Naive thymus-derived CD8-positive, alpha-beta T cell (primary cell): ENCODE measurements at places on chromosomes 4 and X. TPM values are rescaled to one million over a fixed set of nuclear protein-coding genes. Genes with fewer than 3 reads are reported as not detected.

MND1 gene
- not detected for total RNA-seq

GRCh38 chr4:25427871-25428270 lies 50.8 kb downstream of the ANAPC4 start:
- H3K4me1 ChIP-seq = no peaks in the 10 kb centered on the region
- no peaks in the 10 kb centered on the region for H3K27me3 ChIP-seq
- H3K36me3 ChIP-seq = no peaks in the 10 kb centered on the region
- DNase-seq = no peak
- no peak overlapping the region for H3K4me3 ChIP-seq
- H3K27ac ChIP-seq = no peak overlapping the region

DNA sequence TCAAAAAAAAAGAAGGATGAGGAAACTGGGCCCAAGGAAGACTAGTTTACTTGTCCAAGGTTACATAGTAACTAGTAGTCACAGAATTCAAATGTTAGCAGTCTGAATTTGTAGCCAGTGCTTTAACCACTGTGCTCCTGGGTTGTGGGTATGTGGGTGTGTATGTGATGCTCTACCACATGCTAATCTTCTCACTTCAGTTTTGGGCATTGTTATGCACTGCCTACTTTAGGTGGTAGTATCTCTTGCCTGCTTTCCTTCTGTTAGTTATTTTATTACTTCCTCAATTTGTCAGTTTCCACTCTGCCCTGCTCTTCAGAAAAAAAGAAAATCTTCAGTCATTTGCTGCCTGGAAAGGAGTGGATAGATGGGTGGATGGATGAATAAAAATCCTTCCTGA lies 219.2 kb downstream of the RPA4 start:
- no peaks in the 10 kb centered on the region for H3K27me3 ChIP-seq
- no peaks in the 10 kb centered on the region for H3K4me1 ChIP-seq
- H3K4me3 ChIP-seq = no peak overlapping the region
- no peak overlapping the region for H3K27ac ChIP-seq
- no peak for DNase-seq

- H3K4me1 ChIP-seq = no peaks in the 10 kb centered on the region
- no peak overlapping the region for H3K4me3 ChIP-seq
- no peaks in the 10 kb centered on the region for H3K36me3 ChIP-seq
- no peak overlapping the region for H3K27ac ChIP-seq
- DNase-seq = no peak
Observed at GRCh38 chr4:72938516-72938915, 131.0 kb downstream of the COX18 start.

SLC16A2 gene
- 0.44 TPM for total RNA-seq

TBC1D9 gene
- 4.1 TPM for total RNA-seq

GRCh38 chr4:67580577-67580976 lies 22.1 kb downstream of the STAP1 start:
- peak overlapping the region; percentile 23 for H3K27ac ChIP-seq
- peaks cover 61% of the 10 kb centered on the region for H3K4me1 ChIP-seq
- no peak overlapping the region for H3K4me3 ChIP-seq
- no peaks in the 10 kb centered on the region for H3K36me3 ChIP-seq

GRCh38 chrX:63128509-63128908 lies 222.6 kb downstream of the SPIN4 start:
- no peak overlapping the region for H3K4me3 ChIP-seq
- no peaks in the 10 kb centered on the region for H3K36me3 ChIP-seq
- no peak overlapping the region for H3K27ac ChIP-seq
- DNase-seq = no peak

DNA sequence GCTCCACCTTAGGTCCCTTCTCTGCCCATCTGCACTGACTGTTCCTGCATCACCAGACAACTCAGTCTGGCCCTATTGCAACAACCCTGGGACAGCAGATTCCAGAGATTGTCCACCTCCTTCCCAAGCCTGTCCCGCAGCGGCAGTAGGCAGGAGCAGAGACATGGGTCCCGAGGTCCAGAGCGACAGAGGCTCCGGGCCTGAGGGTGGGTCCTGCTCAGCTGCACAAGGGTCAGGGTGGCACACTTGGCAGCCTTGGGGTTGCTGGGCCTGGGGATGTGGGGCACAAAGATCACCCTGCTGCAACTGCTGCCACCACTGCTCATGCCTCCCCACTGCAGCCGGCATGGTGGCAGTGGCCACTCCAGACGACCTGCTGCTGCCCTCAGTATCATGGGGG lies 674.5 kb downstream of the SH3BGRL start:
- no peaks in the 10 kb centered on the region for H3K36me3 ChIP-seq
- H3K27me3 ChIP-seq = no peaks in the 10 kb centered on the region
- no peak overlapping the region for H3K4me3 ChIP-seq
- no peaks in the 10 kb centered on the region for H3K4me1 ChIP-seq
- H3K27ac ChIP-seq = no peak overlapping the region

DNA sequence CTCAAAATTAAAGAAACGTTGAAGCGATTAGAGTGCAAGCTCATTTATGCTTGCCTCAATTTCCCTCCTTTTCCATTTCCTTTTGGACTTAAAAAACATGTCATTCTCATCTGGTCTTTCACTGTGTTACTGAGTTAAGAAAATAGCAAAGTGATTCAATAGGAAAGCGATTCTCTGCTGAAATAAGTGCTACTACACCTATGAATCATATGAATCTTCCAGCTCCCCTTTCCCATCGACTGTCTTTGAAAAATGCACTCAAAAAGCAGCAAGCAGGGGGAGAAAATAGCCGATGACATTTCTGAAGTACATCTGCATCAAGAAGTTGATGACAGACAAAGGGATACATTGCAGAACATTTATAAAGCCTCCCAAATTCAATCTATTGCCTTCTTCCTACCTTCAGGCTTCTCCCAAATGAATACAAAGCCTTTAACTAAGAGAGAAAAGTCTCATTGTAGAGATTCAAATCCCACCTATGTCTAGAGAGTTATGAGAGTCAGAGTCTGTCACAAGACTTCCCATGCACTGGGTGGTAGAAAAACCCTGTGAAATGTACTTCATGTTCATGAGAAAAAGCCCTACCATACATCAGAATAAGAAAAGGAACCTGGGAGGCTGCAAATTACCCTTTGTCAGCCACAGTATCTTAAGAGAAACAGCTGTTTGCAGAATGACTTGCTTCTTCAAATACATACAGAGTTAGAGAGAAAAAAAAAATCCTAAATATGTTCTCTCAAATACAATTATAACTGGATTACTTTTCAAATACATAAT lies 78.9 kb downstream of the MBNL3 start:
- no peaks in the 10 kb centered on the region for H3K27me3 ChIP-seq
- no peak overlapping the region for H3K27ac ChIP-seq
- H3K4me3 ChIP-seq = no peak overlapping the region

GRCh38 chrX:40182095-40182494 lies 84.3 kb upstream of the BCOR start:
- no peak overlapping the region for H3K27ac ChIP-seq
- peaks cover 22% of the 10 kb centered on the region for H3K4me1 ChIP-seq
- no peak for DNase-seq
- H3K36me3 ChIP-seq = peaks cover 10% of the 10 kb centered on the region
